ENCODE measurements at places on chromosomes 3 and 15. TPM values are rescaled to one million over a fixed set of nuclear protein-coding genes. Genes with fewer than 3 reads are reported as not detected.

Gene INKA1
- total RNA-seq = 2.2 TPM

Gene PLCH1
- 0.03 TPM for total RNA-seq

Gene POLQ
- total RNA-seq = 11.9 TPM

Gene ROPN1
- total RNA-seq = not detected

Gene CPNE9
- 0.13 TPM for total RNA-seq

All from Panc1 (cell line).